Psoas muscle (tissue), 8 donors: ENCODE measurements at places on chromosomes 2 and 18.
A peak's percentile ranks its signal among the peaks of the same experiment; 100 is the strongest.

DNA sequence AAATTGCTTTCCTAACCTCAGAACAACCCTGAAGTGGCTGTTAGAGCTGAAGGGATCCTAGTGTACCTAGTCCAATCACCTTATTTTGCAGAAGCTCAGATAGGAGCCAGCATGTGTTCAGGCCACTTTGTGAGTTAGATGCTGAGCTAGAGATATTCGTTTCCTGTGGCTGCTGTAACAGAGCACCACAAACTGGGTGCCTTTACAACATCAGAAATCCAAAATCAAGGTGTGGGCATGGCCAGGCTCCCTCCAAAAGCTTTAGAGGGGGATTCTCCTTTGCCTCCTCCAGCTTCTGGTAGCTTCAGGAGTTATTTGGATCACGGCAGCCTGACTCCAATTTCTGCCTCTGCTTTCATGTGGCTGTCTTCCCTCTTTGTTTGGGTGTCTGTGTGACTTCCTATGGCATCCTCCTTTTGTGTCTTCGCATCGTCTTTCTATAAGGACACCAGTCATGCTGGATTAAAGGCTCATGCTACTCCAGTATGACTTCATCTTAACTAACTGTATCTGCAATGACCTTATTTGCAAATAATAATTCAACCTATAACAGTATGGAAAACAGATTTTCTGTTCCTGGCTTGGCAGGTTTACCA lies 86.3 kb upstream of the TGFA start:
- H3K4me1 ChIP-seq, result no peaks in the 10 kb centered on the region
- peaks cover 2% of the 10 kb centered on the region for H3K27me3 ChIP-seq
- H3K4me3 ChIP-seq, result no peak overlapping the region
- H3K36me3 ChIP-seq, result no peaks in the 10 kb centered on the region
- no peak for DNase-seq
- no peak overlapping the region for H3K27ac ChIP-seq

GRCh38 chr18:75183973-75184493 lies 24.9 kb downstream of the PTGR3 start:
- no peaks in the 10 kb centered on the region for H3K27me3 ChIP-seq
- no peaks in the 10 kb centered on the region for H3K36me3 ChIP-seq
- no peaks in the 10 kb centered on the region for H3K4me1 ChIP-seq
- DNase-seq, result no peak
- H3K27ac ChIP-seq, result no peak overlapping the region
- no peak overlapping the region for H3K4me3 ChIP-seq

- H3K36me3 ChIP-seq, result no peaks in the 10 kb centered on the region
- H3K27me3 ChIP-seq, result no peaks in the 10 kb centered on the region
- peaks cover 28% of the 10 kb centered on the region for H3K4me1 ChIP-seq
- H3K4me3 ChIP-seq, result peak overlapping the region; percentile 96
- peak; percentile 66 for DNase-seq
- H3K27ac ChIP-seq, result peak overlapping the region; percentile 100
These were observed 2.1 kb upstream of the PCBP1 start for GRCh38 chr2:70084973-70085710.

DNA sequence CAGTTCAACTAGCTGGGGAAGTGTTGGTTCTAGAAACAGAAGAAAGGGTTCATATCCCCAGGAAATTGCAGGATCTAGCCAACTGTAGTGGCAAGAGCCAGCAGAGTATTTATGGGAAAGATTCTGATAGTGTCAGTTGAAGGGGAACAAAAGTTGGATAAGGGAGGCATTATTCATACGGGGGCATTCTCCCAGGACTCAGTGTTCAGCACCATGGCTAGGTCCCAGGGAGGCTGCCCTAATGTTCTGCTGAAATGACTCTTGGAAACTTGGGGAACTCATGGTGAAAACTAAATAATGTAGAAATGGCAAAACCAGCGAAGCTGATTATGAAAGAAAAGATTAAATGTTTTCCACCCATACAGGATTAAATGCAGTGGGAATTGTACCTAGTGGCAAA lies 543.7 kb downstream of the TRIB2 start:
- no peak for DNase-seq
- H3K36me3 ChIP-seq, result no peaks in the 10 kb centered on the region
- H3K4me3 ChIP-seq, result no peak overlapping the region
- no peak overlapping the region for H3K27ac ChIP-seq
- no peaks in the 10 kb centered on the region for H3K27me3 ChIP-seq

DNA sequence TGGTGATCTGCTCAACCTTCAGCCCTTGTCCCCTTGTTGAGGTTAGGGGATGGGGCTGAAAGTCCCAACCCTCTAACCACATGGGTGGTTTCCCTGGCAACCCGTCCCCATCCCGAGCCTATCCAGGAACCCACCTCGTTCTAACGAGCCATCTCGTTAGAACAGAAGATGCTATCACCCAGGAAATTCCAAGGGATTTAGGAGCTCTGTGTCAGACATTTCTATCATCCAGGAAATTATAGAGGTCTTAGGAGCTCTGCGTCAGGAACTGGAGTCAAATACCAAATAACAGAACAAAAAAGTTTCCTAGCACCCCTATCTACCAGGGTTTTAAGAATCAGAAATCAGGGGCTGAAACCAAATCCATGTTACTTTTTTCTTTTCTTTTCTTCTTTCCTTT lies 90.3 kb upstream of the LCLAT1 start:
- no peak overlapping the region for H3K4me3 ChIP-seq
- DNase-seq, result no peak
- peaks cover 3% of the 10 kb centered on the region for H3K4me1 ChIP-seq
- H3K36me3 ChIP-seq, result no peaks in the 10 kb centered on the region

- H3K27ac ChIP-seq, result no peak overlapping the region
- H3K36me3 ChIP-seq, result no peaks in the 10 kb centered on the region
- no peaks in the 10 kb centered on the region for H3K27me3 ChIP-seq
- no peaks in the 10 kb centered on the region for H3K4me1 ChIP-seq
These were observed 33.5 kb downstream of the SOWAHC start for GRCh38 chr2:109647636-109648035.

DNA sequence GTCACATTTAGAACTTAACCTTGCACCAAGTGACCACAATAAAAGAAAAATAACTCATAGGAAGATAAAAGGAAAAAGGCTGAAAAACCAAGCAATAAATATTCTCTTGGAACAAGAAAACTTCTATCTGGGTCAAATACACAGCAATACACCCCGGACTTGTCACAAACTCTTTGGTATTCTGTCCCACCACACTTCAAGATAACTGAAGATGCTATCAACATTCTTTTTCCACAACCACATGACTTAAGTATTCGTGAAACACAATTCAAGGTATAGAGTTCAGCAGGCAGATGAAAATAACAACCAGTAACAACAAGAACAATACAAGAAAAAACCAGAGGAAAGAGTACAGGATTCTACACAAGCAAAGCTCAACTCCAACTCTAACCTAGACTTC lies 18.0 kb downstream of the MBD2 start:
- DNase-seq, result no peak
- H3K27me3 ChIP-seq, result no peaks in the 10 kb centered on the region
- H3K4me1 ChIP-seq, result peaks cover 30% of the 10 kb centered on the region
- no peak overlapping the region for H3K27ac ChIP-seq

DNA sequence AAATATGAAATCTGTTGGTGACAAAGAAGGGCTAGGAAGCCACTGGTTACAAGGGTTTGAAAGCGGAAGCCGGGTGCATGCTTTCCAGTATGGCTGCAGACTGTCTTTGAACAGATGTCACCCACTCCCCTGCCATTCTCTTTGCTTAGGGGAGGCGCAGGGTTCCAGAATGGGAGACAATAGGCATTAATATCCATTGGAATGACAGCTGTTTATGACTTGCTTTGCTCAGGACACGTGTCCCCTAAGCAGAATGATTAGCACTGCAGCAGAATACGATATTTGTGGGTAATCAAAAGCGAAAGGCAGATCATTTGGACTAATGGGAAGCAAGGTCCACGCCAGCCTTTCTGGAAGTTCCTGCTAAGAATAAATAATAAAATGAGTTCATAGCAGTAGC lies 25.8 kb upstream of the NRP2 start:
- no peaks in the 10 kb centered on the region for H3K36me3 ChIP-seq
- H3K27ac ChIP-seq, result no peak overlapping the region
- no peak for DNase-seq

GRCh38 chr18:79855147-79855933 lies 57.6 kb downstream of the KCNG2 start:
- H3K27ac ChIP-seq, result no peak overlapping the region
- no peaks in the 10 kb centered on the region for H3K4me1 ChIP-seq

DNA sequence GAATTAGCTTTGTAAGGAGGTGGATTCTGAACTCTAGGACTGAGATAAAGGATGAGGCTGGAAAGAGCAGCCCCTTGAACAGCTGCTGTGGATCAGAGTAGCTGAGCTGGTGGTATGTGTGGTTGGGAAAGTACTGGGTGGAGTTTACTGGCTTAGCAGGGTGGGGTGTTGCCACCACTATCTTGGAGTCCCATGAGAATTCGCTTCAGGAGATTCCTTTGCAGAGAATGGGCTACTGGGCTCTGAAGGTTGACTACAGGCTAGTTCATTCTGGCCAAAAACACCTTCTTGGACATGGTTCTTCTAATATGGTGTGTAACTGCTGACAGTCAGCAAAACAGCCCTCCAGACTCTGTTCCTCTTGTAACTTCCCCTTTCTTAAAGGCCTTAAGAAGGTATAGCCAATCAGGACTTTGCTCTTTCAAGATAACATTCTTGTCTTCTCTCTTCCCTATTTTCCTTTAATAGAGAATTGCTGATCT lies 52.7 kb downstream of the TET3 start:
- no peaks in the 10 kb centered on the region for H3K27me3 ChIP-seq
- H3K4me1 ChIP-seq, result peaks cover 29% of the 10 kb centered on the region
- no peak for DNase-seq
- H3K36me3 ChIP-seq, result no peaks in the 10 kb centered on the region
- no peak overlapping the region for H3K4me3 ChIP-seq

DNA sequence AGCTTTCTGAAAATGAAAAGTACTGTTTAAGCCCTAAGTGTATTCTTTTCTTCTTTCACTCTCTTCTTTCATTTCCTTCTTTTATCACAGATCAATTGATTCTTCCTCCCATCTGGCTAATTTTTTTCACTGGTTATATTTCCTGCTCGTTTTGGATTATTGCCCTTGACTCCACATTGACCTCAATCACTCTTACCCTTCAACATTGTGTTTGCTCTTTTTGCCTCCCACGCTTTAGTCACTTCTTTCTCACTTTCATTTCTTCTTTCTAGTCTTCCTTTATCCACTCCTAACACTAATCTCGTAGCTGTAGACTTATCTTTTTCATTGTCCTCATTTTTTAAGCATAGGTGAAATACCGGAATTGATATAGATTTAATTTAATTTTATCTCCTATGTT lies 320.3 kb upstream of the VRK2 start:
- no peak overlapping the region for H3K27ac ChIP-seq
- H3K27me3 ChIP-seq, result no peaks in the 10 kb centered on the region
- no peaks in the 10 kb centered on the region for H3K4me1 ChIP-seq
- H3K4me3 ChIP-seq, result no peak overlapping the region

GRCh38 chr2:86368161-86368824 lies 30.9 kb upstream of the REEP1 start:
- no peaks in the 10 kb centered on the region for H3K27me3 ChIP-seq
- H3K36me3 ChIP-seq, result no peaks in the 10 kb centered on the region
- H3K4me1 ChIP-seq, result no peaks in the 10 kb centered on the region
- DNase-seq, result peak; percentile 21
- H3K27ac ChIP-seq, result no peak overlapping the region
- peak overlapping the region; percentile 20 for H3K4me3 ChIP-seq

DNA sequence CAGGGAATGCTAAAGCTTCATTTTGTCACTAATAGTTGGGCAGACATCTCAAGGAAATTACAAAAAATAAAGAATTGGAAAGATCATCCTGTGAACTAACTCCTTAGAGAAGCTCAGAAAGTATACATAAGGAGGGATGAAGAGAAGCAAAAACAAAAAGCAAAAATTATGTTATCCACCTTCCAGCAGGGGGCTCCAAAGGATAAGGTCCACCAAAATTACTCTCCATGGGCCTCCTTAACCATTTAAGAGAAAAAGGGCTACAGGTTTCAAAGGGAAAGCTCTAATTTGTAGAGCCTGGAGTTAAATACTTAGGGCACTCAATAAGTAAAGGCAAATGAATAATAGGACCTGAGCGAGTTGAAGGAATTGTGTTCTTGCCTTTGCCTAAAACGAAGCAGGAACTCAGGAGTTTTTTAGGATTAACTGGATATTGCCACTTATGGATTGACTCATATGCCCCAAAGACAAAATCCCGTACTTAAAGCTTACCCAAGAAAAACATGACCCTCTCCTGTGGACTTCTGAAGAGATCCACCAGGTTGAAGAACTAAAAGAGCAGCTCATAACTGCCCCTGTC lies 1167.9 kb downstream of the DSC3 start:
- no peaks in the 10 kb centered on the region for H3K27me3 ChIP-seq
- no peaks in the 10 kb centered on the region for H3K4me1 ChIP-seq
- no peak overlapping the region for H3K27ac ChIP-seq

DNA sequence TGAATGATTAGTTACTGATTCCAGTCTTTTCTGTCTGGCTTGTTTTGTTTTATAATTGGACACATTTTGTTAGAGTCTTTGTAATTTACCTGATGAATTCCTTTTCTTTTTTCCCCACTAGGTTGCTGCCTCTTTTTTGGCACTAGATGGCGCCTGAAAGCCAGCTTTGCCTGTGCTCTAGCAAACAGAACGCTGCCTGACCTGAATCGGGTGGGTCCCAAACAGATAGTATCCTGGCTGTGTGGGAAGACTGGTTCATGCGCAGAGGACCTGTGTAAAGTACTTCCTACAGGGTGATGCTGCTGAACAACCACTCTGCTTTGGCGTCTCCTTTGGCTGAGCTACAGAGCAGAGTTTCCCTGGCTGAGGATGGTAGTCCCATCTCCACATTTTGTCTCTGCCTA lies 288.2 kb downstream of the IKZF2 start:
- H3K4me3 ChIP-seq, result no peak overlapping the region
- no peak overlapping the region for H3K27ac ChIP-seq
- no peak for DNase-seq
- no peaks in the 10 kb centered on the region for H3K27me3 ChIP-seq
- no peaks in the 10 kb centered on the region for H3K4me1 ChIP-seq

DNA sequence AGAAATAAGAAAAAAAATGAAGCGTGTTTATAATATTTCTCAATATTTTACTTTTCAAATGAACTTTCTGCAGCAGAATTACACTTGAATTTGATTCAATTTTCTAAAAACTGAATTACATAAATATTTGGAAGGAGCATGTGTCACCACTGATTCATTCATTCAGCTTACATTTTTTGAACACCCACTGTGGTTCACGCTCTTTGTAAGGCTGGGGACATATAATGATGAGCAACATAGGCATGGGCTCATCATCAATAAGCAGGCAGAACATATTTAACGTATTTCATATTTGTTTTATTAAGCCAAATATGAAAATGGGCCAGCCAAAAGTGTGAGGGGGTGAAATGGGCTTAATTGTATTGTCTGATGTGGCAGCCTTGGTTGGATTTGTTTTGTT lies 209.1 kb downstream of the CTNNA2 start:
- no peaks in the 10 kb centered on the region for H3K36me3 ChIP-seq
- DNase-seq, result no peak
- no peaks in the 10 kb centered on the region for H3K27me3 ChIP-seq
- no peaks in the 10 kb centered on the region for H3K4me1 ChIP-seq
- H3K4me3 ChIP-seq, result no peak overlapping the region

GRCh38 chr2:6657855-6658254 lies 207.9 kb downstream of the CMPK2 start:
- H3K4me3 ChIP-seq, result no peak overlapping the region
- peaks cover 10% of the 10 kb centered on the region for H3K4me1 ChIP-seq
- H3K36me3 ChIP-seq, result no peaks in the 10 kb centered on the region
